GM18507 (cell line): ENCODE measurements at places on chromosomes 13 and 19.
A peak's percentile ranks its signal among the peaks of the same experiment; 100 is the strongest.

DNA sequence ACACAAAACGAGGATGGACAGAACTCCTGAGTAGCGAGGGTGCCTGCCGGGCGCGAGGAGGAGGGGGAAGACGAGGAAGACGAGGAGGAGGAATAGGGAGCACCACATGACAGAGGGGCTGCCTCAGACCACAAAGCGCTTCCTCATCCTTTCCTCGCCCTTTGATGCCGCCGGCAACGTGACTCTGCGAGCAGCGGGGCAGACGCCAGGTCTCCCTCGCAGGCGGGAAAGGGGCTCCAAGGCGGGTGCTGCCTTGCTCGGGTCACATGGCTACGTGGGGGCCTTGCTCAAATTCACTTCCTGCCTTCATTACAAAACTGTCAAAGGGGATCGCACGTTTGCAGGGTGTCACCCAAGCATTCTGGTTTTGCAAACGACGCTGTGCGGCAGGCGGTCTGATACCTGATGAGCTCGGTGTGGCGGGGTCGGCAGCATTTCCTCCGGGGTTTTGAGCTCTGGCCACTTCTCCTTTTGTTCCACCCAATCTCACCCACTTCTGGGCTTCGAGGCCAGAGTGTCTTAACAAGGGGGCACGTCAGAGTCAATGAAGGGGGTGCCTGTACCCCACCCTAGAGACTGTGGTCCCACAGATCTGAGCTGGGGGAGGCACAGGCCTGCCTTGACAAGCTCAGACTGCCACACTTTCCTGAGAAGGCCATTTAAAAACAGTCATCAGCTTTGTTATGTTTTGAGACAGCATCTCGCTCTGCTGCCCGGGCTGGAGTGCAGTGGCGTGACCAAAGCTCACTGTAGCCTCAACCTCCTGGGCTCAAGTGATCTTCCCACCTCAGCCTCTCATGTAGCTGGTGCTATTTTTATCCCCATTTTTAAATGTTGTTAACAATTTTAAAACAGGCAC is 14.9 kb downstream of the MAP2K2 start:
- peak; percentile 64 for DNase-seq

GRCh38 chr19:33493401-33494275 is 28.0 kb downstream of the PEPD start:
- no peak for DNase-seq

DNA sequence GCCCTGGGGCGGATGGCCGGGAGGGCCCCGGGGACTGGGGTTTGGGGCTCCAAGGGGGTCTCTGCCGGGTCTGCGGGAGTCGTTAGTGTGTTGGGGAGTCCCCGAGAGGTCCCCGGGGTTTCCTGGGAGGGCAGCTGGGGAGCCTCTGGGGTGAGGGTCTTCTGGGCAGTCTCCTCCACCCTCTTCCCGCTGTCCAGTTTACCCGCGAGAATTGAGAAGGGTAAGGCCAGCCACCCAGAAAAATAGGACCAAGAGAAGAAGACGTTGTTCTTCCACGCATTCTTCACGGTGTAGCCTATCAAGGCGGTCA is 1.0 kb upstream of the ETFB start:
- no peak for DNase-seq

- DNase-seq: no peak
Observed at GRCh38 chr13:29540799-29541198, 54.7 kb downstream of the SLC7A1 start.

DNA sequence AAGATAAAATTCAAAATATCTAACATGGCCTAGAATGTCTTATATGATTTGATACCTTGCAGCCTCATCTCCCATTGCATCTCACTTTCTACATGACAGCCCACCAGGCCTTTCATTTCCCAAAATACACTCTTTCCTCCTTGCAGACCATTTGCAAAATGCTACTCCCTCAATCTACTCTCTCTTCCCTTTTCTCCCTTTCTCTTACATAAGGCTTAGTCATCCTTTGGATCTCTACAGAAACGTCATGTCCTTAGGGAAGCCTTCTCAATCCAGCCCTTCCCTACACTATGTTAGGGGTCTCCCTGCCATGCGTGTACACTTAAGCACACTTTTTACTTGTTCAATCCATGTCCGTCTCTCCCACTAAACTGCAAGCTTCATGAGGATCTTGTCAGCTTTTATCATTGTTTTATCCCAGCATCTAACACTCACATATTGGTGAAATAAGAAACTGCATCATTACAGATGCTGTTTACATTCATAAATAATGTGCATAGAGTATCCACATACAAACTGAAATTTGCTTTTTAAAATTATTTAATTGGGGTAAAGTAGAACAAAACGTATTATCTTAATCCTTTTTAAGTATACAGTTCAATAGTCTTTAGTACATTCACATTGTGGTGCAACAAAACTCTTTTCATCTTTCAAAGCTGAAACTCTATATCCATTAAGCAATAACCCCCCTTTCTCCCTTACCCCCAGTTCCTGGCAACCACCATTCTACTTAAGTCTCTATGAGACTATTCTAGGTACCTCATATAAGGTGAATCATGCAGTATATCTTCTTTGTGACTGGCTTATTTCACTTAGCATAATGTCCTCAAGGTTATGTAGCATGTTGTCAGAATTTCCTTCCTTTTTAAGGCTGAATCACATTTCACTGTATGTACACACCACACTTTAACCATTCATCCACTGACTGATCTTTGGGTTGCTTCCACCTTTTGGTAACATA is 11.5 kb upstream of the WBP4 start:
- DNase-seq: no peak

GRCh38 chr13:36490055-36490454 is 57.8 kb downstream of the CCNA1 start:
- DNase-seq: no peak

GRCh38 chr19:37872383-37872782 is 34.0 kb downstream of the WDR87 start:
- DNase-seq: no peak

DNA sequence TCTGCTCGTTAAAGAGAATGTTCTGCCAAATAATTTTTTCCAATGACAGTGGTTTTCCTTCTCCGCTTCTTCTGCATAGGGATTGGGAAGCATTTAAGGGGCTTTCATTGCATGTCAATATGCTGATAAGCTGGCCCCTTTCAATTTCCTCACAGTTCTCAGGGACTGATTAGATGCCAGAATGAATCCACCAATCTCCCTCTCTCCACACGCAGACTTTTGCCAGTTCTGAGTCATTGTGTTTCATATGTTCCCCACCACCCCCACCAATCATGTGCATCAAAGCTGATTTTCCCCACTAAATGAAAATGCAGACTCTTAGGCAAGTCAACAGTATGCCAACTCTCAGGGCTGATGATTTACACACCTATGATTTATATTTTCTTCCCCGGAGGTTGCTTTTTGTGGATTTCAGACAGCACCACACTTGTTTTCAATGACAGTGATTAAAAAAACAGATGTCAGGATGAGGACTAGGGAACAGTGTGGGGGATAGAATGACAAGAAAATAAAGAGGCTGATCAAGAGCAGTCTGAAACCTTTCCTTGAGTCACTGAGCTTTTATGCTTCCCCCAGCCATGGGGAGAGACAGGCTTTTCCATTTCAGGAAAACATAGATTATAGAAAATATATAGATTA is 47.9 kb upstream of the C13orf42 start:
- no peak for DNase-seq

GRCh38 chr13:70183041-70183440 is 74.8 kb upstream of the KLHL1 start:
- no peak for DNase-seq

DNA sequence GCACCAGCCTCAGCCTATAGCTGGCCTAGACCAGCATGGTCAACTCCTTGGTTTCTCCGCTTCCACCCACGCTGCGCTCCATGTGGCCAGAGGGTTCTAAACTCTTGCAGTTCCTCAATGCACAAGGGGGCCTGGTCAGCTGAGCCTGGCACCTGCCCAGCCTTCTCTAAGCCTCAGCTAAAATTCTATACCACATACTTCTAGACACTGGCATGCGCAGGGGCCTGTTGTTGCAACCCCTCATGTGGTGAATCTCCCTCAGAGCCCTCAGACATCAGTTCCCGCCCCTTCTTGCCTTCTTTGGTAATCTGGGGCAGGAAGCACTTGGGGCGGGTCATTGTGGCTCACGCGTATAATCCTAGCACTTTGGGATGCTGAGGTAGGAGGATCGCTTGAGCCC is 19.7 kb upstream of the LDLR start:
- DNase-seq: no peak

DNA sequence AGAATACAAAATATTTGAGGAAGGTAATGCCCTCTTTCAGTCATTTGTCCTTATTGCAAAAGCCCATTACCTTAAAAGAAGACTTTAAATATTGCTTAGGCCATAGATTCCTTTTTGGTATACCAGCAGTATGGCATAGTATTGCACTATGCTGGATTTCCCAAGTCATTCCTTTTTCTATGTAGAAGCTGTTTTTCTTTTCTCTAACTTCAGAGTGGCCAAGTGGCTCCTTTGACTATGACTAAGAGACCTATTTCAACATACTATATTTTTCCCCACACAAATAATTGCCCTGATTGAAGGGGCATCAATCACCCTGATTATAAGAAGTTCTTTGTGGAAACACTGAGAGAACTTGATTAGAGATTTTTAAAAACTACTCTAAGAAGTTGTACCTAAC is 68.6 kb downstream of the UFM1 start:
- no peak for DNase-seq

DNA sequence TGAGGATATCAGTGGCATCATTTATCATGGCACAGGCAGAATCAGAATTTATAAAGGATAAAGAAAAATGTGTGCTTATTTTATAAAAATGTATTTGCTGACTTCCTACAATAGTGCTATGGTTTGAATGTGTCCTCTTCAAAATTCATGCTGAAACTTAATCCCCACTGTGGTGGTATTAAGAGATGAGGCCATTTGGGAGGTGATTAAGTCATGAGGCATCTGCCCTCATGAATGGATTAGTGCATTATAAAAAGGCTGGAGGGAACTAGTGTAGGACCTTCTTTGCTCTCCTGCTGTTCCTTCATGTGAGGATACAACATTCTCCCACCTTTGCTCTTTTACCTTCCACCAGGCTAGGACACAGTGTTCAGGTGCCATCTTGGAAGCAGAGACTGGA is 212.8 kb downstream of the RFC3 start:
- no peak for DNase-seq

DNA sequence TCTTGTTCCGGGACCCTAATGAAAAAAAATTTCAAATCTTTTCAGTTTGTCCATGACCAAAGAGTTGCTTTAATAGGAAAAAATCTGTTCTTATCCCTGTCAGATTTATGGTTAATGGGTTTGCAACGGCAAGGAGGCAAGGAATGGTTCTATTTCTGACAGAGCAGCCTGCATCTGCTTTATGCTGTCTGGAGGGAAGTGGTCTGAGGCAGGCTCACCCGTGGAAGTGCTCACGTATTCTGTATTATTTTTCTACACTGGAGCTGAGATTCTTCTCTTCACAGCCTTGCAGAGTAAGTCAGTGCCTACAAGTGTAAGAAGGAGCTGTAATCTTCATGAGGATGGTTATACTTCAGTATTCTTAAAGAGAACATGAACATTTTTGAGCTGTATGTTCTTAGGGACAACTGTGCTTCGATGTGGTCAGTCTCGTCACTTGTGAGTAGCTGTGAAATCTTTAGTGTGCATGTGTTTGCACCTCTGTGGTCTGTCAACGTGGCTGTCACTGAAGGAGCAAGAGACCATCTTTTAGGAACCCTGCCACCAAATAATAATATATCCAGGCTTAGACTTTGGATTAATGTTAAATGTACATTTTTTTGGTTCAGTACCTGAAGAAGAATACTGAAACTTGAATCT is 114.3 kb downstream of the DNAJC3 start:
- no peak for DNase-seq
